Right ventricle myocardium superior (tissue), 1 donor: ENCODE measurements at places on chromosomes 5 and 9. TPM values are rescaled to one million over a fixed set of nuclear protein-coding genes. Genes with fewer than 3 reads are reported as not detected.

Gene PMPCA
- total RNA-seq: 80.2 TPM

Gene SCGB3A2
- total RNA-seq: not detected

Gene MEGF10
- 0.78 TPM for total RNA-seq

Gene TRIM14
- total RNA-seq: 4.9 TPM

Gene DIRAS2
- not detected for total RNA-seq

Gene C5orf52
- not detected for total RNA-seq

Gene WDR38
- total RNA-seq: not detected

Gene SLC46A2
- not detected for total RNA-seq
